ENCODE measurements at places on chromosomes 4 and X. TPM values are rescaled to one million over a fixed set of nuclear protein-coding genes. Genes with fewer than 3 reads are reported as not detected.

The VCX gene
- not detected for total RNA-seq

The PCDH10 gene
- total RNA-seq = 0.13 TPM

The TLR1 gene
- 0.67 TPM for total RNA-seq

The TCEAL7 gene
- not detected for total RNA-seq

The RTL9 gene
- total RNA-seq = 0.06 TPM

The NEIL3 gene
- total RNA-seq = 11.7 TPM

All from A549 treated with RU486 at 1 μM for 4 hours (cell line).